ENCODE measurements at places on chromosomes 6 and 20.

GRCh38 chr6:51398793-51399192 lies 580.1 kb downstream of the TFAP2B start:
- no peak for DNase-seq
- H3K4me1 ChIP-seq: no peaks in the 10 kb centered on the region
- H3K36me3 ChIP-seq: no peaks in the 10 kb centered on the region
- no peaks in the 10 kb centered on the region for H3K27me3 ChIP-seq
- H3K4me3 ChIP-seq: no peak overlapping the region
- no peak overlapping the region for H3K27ac ChIP-seq

- no peaks in the 10 kb centered on the region for H3K4me1 ChIP-seq
- H3K27me3 ChIP-seq: peaks cover 19% of the 10 kb centered on the region
- no peak for DNase-seq
- no peak overlapping the region for H3K27ac ChIP-seq
These were observed 11.7 kb upstream of the TBC1D7 start for GRCh38 chr6:13339863-13340630.

DNA sequence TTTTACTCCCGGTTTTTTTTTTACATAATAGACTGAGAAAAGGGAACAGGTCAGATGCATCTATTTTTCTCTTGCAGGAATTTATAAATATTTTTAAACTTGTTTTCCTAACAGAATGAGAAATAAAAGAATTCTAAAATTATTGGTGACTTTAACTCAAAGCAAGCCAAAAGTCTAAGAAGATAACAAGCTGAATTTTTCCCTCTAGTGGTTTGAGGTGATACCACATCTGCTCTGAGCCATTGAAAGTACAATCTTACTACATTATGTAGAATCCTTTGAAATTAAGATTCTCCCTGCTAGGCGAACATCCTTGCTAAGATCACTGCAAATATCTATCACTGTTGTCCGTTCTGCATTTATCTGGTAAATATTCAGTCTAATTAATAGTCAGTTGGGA lies 10.7 kb upstream of the STMND1 start:
- no peak overlapping the region for H3K4me3 ChIP-seq
- no peaks in the 10 kb centered on the region for H3K4me1 ChIP-seq
- no peak overlapping the region for H3K27ac ChIP-seq

GRCh38 chr6:147033267-147033666 lies 170.9 kb upstream of the STXBP5 start:
- no peak overlapping the region for H3K27ac ChIP-seq
- DNase-seq: no peak
- no peaks in the 10 kb centered on the region for H3K27me3 ChIP-seq

DNA sequence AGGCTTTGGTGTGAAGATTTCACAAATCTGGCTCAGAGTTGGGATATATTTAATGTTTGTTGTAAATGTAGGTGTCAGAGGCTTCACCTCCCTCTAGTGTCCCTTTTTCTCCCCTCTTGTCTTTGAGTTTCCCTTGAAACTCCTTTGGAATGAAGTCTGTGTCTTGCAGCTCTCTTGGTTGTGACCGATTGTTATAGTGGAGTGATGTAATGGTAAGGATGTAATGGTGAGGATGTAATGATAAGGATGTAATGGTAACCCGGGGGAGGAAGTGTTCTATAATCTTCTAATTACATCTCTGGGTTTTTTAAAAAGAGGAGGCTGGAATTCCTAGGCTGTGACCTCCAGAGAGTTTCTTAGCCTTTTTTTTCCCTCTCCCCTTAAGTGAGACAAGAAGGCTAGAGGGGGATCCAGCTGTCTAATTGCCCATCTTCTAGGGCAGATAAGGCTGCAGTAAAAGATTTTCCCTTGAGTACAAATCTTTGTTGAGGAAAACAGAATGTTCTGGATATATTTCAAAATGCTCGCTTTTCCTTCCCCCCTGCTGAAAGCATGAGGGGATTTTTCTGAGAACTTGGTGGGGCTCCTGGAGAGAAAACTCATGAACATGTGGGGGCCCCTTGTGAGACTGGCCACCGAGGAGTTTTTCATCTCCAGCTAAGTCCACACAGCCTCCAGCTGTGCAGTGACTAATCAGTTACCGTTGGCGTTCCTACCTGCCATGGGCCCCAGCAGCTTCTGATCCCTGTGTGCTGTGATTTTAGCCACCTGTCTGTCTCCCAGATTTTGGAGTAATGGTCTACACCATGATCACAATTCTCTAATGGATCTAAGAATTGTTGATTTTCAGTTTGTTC lies 156.7 kb upstream of the PMEPA1 start:
- DNase-seq: no peak
- no peaks in the 10 kb centered on the region for H3K36me3 ChIP-seq
- H3K27ac ChIP-seq: no peak overlapping the region
- no peak overlapping the region for H3K4me3 ChIP-seq
- no peaks in the 10 kb centered on the region for H3K4me1 ChIP-seq

- no peak for DNase-seq
- H3K36me3 ChIP-seq: no peaks in the 10 kb centered on the region
- no peaks in the 10 kb centered on the region for H3K4me1 ChIP-seq
These were observed 24.8 kb upstream of the MLIP start for GRCh38 chr6:54086439-54086838.

DNA sequence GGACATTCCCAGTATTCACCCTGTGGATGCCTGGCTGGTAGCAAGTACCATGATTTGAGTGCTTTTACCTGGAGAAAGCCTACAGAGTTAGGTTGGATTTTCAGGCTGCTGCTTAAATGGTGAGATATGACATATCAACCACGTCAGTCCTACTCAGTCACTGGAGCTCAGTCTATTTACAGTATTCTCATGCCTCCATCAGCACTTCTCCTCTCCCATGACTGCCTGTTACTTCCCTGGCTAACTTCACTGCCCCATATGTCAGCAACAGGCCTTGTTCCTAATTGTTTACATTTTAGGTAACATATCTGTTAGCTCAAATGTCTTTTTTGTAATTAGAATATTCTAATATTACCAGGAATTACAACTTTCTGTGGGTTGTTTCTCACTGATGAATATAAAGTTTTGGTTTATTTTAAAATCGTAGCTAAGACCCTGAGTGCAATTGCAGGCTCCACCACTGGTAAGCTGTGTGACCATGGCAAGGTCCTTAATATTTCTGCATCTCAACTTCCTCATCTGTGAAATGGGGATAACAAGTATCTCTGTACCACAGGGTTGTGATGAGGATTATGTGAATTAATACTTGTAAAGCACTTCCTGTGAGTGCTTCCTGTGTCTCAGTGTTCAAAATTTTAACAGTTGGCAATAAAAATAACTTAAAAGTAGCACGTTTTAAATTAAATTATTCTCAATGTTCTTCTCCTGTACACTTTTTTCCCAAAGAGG lies 54.3 kb downstream of the RNF144B start:
- H3K36me3 ChIP-seq: no peaks in the 10 kb centered on the region
- no peak overlapping the region for H3K27ac ChIP-seq
- no peaks in the 10 kb centered on the region for H3K27me3 ChIP-seq
- DNase-seq: no peak
- no peaks in the 10 kb centered on the region for H3K4me1 ChIP-seq

DNA sequence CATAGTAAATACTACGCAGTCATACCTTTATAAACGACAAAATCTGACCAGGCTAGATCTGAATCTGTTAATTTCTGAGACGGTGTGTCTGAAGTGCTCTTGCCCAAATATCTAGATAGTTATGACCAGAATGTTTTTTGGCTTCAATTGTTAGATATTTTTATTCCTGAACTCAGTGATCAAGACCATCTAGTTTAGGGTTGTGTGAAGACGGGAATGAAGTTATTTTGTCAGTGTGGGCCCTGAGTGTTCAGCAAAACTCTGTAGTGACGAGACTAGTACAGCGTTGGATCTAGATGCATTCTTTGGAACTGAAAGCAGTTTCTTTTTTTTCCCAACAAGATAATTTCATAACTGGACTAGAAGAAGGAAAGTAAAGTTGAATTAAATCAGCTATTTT lies 3.1 kb downstream of the STXBP5 start:
- no peak for DNase-seq
- no peaks in the 10 kb centered on the region for H3K27me3 ChIP-seq
- peaks cover 2% of the 10 kb centered on the region for H3K4me1 ChIP-seq
- peak overlapping the region; percentile 92 for H3K4me3 ChIP-seq

DNA sequence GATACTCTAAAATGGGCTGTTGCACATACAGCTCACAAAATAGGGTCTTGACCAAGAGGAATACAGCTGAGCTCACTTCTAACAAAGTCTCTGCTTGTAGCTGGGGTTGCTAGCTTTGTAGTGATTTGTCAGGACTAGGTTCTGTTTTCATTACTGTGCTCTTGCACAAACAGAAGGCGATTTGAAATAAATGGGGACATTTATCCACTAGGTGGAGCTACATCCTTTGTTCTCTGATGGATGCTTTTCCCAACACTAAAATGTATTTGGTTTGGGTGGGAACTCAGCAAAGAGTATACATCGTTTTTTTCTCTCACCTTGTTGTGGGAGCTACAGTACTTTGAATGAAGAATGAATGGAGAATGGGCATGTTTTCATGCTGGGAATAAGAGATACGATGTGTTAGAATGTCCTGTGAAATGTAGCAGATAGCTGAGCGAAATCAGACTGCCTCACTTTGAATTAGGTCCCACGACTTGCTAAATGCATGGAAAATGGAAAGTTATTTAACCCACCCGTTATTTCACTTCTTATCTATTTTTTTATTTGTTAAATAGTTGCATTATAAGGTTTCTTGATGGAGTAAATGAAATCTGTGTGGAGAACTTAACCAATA lies 494.7 kb upstream of the MAP3K7 start:
- no peaks in the 10 kb centered on the region for H3K36me3 ChIP-seq
- H3K27ac ChIP-seq: no peak overlapping the region
- H3K27me3 ChIP-seq: no peaks in the 10 kb centered on the region
- peaks cover 5% of the 10 kb centered on the region for H3K4me1 ChIP-seq
- H3K4me3 ChIP-seq: no peak overlapping the region

DNA sequence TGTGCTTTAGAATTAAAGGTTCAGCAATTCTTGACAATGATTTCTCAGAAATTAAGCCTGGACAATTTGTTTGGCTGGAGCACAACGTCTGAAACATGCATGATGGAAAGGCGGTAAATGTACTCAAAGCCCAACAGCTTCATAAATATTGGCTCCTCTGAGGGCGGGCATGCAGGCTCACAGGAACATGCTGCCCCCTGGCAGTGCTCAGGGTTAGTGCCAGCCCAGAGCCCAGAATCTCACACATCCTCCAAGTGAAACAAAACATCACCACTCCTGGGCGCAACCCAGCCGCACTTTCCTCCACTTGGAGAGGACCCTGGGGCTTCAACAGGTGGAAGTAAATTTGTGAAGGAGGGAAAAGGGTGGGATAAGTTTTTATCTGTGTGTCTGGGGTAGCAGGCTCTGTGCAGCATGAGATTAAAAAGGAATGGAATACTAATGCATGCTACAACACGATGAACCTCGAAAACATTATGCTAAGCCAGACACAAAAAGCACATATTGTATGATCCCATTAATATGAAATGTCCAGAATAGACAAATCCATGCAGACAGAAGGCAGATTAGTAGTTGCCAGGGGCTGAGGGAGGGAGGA lies 54.1 kb upstream of the PTPRT start:
- DNase-seq: no peak
- H3K27ac ChIP-seq: no peak overlapping the region
- H3K4me1 ChIP-seq: no peaks in the 10 kb centered on the region
- no peaks in the 10 kb centered on the region for H3K36me3 ChIP-seq
- H3K4me3 ChIP-seq: no peak overlapping the region

GRCh38 chr6:40953486-40953885 lies 85.5 kb downstream of the UNC5CL start:
- no peak overlapping the region for H3K27ac ChIP-seq
- no peak overlapping the region for H3K4me3 ChIP-seq
- no peak for DNase-seq
- no peaks in the 10 kb centered on the region for H3K36me3 ChIP-seq
- peaks cover 19% of the 10 kb centered on the region for H3K4me1 ChIP-seq

DNA sequence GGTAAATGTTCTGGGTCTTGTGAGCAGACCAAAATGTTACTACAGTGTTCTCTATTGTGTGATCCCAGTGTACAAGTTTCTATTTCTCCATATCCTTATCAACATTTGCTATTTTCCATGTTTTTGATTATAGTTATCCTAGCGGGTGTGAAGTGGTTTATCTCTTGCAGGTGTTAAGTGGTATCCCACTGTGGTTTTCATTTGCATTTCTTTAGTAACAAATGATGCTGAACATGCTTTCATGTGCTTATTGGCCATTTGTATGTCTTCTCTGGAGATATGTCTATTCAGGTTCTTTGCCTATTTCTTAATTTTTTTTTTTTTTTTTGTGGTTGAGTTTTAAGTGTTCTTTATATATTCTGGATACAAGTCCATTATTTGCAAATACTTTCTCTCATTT lies 35.5 kb downstream of the NSFL1C start:
- no peak overlapping the region for H3K27ac ChIP-seq
- H3K4me3 ChIP-seq: no peak overlapping the region
- peaks cover 8% of the 10 kb centered on the region for H3K4me1 ChIP-seq
- H3K27me3 ChIP-seq: no peaks in the 10 kb centered on the region
- no peak for DNase-seq

GRCh38 chr20:1700990-1701389 lies 43.4 kb upstream of the SIRPG start:
- no peak for DNase-seq
- H3K4me1 ChIP-seq: no peaks in the 10 kb centered on the region
- no peak overlapping the region for H3K4me3 ChIP-seq
- H3K36me3 ChIP-seq: no peaks in the 10 kb centered on the region
- H3K27ac ChIP-seq: no peak overlapping the region
